8988T (cell line): ENCODE measurements at places on chromosomes 7 and 10.

- DNase-seq, result no peak
Observed at GRCh38 chr7:117192108-117192507, 130.8 kb downstream of the WNT2 start.

DNA sequence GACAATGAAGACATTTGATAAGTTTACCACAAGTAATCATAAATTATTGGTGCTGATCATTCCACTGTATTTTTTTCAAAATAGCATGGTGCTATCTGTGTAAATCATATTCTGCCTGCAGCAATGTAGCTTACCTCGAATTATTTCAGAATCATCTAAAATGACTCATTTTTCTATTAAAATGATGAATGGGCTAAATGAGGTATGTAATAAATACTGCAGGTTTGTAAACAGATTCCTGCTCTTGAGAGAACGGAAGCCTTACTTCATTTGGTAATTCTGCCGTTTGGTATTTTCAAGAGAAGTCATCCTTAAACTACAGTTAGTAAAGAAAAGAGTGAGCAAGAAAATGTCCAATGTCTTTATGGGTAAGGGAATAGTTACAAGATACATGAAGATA, 115.9 kb downstream of the CHCHD3 start:
- DNase-seq, result no peak

DNA sequence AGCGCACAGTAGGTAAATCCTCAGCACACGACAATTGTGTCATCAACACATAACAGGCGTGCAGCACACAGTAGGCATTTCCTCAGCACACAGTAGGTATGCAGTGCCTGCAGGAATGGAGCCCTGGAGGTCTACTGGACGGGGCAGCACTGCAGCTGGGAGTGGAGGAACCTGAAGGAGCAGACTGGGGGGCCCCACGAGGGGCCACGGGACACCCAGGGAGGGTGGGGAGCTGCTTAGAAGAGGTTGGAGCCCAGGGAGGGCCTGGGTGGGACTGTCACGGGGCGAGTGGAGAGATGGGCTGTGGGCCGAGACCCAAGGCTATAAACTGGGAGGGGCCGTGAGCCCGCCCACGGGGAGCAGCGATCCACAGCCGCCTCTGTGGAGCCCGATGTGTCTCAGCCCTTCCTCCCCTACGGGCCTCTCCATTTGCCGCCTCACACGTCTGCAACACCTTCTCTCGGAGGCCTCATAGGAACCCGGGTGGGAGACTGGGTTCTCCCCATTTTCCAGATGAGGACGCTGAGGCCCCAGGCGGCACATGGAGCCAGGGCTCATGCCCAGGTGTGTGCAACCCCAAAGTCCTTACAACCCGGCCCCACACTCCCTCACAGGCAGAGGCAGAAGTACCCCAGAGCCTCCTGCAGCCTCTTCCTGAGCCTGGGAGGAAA, 101.5 kb downstream of the MICALL2 start:
- no peak for DNase-seq

DNA sequence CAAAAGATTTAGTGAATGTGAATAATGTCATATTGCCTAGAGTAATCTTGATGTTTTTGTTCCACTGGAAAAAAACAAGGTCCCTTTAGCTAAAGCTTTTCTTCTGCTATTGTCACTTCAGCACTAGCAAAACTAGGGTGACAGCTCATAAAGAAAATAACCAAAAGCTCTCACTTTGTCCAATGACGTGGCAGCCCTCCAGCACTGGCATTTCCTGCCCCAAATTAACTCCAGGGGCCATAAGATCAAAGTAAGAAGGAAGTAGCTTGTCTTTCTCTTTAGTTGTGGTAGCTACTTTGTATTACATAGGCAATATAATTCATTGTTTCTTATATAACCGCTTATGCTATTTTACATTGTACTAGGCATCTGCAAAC, 47.3 kb downstream of the LRRN3 start:
- DNase-seq, result no peak
